Colonic mucosa (tissue), 4 donors: ENCODE measurements at places on chromosomes 11 and 22. TPM values are rescaled to one million over a fixed set of nuclear protein-coding genes. Genes with fewer than 3 reads are reported as not detected.

PDE2A gene
- 5.6 TPM for total RNA-seq

- no peak for DNase-seq
These were observed 28.4 kb upstream of the CRTAM start for GRCh38 chr11:122809866-122810265.

RTN4RL2 gene
- total RNA-seq, result 0.54 TPM

TCP11L1 gene
- total RNA-seq, result 14.5 TPM

DNAJB7 gene
- total RNA-seq, result 0.12 TPM

GRCh38 chr11:84673753-84674152 lies 953.4 kb downstream of the DLG2 start:
- no peak for DNase-seq

GRCh38 chr22:22756109-22756508 lies 111.7 kb downstream of the GGTLC2 start:
- no peak for DNase-seq

DNA sequence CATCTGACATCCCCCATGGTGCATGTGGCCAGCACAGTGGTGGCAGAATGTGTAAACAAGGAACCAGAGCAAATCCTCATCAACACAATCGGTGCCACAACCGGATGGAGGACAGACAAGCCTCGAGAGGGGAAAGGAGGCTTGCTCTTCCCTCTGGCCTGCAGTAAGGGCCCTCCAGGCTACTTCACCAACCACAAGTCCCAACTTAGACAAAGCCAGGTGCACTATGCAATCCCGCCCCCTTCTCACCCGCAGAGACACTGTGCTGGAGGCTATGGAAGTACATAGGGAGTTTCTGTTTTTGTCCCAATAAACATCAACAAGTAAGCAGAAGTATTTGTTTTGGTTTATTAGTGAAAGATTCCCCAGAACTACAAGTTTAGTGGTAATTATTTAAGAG lies 54.3 kb downstream of the SPATA19 start:
- no peak for DNase-seq

GRCh38 chr11:7559398-7560283 lies 45.8 kb downstream of the PPFIBP2 start:
- no peak for DNase-seq

GRCh38 chr11:2301631-2302305 lies at the start of the genes C11orf21 and TSPAN32:
Gene C11orf21 (minus strand): TSS chr11:2301918. CDS start chr11:2301808, 110 bp downstream.
Gene TSPAN32 (plus strand): TSS chr11:2302013. CDS start chr11:2302150, 137 bp downstream.
- DNase-seq, result peak; percentile 25

DNA sequence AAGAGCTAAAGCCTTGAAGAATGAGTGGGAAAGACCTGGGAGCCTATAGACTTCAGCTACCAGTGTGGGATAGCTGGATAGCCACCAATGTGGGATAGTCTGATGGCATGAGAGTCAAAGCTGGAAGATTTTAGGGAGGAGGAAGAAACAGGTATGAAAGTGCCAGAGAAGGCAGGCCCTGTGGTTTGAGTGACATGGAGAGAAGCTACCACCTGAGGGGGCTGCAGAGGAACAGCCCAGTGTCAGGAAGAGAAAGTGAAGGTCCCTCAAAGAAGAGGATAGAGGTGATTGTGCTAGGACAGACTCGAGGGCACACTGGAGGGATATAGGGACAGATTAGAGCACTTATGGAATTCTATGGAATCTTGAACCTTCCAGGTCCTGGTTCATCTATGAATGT lies 23.1 kb upstream of the PAX6 start:
- no peak for DNase-seq

DNA sequence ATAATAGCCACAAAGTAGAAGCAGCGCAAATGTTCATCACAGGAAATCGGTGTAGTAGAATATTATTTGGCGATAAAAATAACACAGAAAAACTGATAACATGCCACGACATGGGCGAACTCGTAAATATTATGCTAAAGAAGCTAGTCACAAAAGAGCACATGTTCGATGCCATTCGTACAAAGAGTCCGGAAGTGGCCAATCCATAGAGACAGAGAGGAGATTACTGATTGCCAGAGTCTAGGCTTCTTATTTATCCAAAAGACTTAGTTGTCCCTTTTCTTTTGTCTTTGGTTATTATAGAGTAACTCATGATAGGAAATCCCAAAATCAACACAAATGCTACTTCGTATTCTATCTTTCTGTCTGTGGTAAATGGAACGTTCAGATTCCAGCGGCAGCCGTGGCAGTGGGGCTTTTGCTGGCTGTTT lies 56.5 kb downstream of the MED15 start:
- no peak for DNase-seq

DNA sequence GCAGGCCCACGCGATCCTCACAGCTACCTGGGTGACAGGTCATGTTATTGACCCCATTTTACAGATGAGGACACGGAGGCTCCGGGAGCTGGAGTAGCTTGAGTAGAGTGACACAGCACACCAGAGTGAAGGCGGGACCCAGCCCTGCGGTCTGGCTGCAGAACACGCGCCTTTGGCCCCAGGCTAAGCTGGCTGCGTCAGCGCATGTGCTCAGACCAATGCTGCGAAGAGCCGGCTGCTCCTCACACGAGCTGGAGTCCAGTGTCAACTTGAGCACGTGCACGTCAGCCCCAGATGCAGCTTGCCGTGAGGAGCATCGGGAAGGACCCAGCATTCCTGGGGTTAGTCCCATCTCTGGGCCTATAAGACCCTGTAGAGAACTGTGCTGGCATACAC lies 49.9 kb downstream of the SCUBE1 start:
- DNase-seq, result peak; percentile 37

AAMDC gene
- 12.9 TPM for total RNA-seq

GRCh38 chr11:98512938-98513337 lies 507.8 kb upstream of the CNTN5 start:
- no peak for DNase-seq

- no peak for DNase-seq
These were observed 4.9 kb downstream of the ALX4 start for GRCh38 chr11:44305026-44305469.

- peak; percentile 73 for DNase-seq
These were observed 3.7 kb downstream of the CATSPER1 start for GRCh38 chr11:66022401-66023185.

DNA sequence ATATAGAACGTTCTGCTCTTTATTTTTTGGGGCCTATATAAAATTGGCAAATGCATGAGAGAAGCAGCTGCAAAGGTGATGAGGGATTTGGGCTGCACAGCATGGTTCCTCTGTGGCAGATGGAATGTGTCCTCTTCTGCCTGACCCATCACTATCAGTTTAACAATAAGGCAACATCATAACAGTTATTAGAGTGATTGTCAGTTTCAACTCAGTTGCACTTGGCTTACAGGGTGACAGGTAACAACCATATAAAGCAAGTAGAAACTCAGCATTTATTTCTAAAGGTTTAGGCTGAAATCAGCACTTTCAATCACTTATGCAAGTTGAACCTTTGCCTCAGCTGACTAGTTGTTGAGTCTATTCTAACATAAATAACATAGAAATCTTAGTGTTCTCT lies 935.4 kb upstream of the CHORDC1 start:
- DNase-seq, result no peak

- DNase-seq, result no peak
These were observed 17.5 kb downstream of the NFAM1 start for GRCh38 chr22:42414565-42415303.

DNA sequence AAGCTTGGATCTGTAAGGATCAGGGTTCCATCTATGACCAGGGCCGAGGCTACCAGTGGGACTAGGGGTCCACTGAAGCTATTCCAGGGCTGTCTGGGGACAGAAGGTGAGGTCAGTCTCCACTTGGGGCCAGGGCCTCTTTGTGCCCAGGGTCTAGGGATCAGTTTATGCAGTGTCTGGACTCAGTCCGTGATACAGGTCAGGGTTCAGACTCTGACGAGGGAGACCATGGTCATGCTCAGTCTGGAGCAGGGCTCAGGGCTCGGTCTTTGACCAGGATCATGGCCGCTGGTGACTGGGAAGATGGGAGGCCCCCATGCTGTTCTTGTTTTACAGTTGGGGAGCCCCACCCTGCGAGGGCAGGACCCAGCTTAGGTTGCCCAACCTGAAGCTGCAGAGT lies 11.8 kb downstream of the TSSC4 start:
- no peak for DNase-seq

EIF3F gene
- total RNA-seq, result 229 TPM

- no peak for DNase-seq
These were observed 1932.2 kb upstream of the RAG2 start for GRCh38 chr11:38530226-38530625.
